ENCODE measurements at places on chromosomes 5 and 9.

GRCh38 chr5:66739951-66740350 is 143.8 kb downstream of the MAST4 start:
- DNase-seq = no peak

- peak; percentile 43 for DNase-seq
Observed at GRCh38 chr5:121503111-121503840, 348.4 kb upstream of the FTMT start.

DNA sequence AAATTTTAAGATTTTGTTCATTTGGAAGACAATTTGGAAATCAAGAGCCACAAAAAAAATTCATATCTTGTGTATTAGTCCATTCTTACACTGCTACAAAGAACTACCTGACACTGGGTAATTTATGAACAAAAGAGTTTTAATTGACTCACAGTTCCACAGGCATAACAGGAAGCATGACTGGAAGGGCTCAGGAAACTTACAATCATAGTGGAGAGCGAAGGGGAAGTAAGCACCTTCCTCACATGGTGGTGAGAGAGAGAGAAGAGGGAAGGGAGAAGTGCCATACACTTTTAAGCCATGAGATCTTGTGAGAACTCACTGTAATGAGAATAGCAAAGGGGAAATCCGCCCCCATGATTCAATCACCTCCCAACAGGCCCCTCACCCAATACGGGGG is 274.4 kb downstream of the KCNN2 start:
- DNase-seq = no peak

GRCh38 chr9:81969971-81970370 is 18.6 kb upstream of the SPATA31D1 start:
- no peak for DNase-seq

- DNase-seq = peak; percentile 14
Observed at GRCh38 chr5:75640395-75640794, 29.1 kb downstream of the ANKDD1B start.

GRCh38 chr5:179146277-179146676 is 86.1 kb downstream of the ZNF354C start:
- DNase-seq = no peak

DNA sequence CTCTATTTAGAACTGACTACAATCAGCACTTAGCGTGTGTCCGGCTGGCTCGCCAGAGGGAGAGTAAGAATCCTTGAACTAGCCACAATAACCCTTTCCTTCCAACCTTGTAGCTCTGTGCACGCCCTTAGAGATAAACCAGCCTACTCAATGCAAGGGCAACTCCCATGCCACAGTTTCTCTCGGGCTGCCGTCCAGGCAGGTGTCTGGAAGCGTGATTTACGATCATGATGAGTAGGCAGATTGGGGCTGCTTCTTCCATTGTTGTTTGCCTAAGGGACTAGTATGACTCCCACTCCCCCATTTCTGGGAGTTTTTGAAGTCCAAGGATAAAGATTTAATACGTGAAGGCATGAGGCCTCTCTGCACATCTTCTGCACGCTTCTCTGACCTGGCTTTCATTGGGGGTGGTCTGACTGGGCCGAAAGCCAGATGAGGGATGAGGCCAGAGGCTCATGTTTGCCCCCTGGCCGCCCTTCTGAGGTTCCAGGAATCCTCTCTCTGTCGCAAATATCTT is 134.0 kb upstream of the MYO10 start:
- peak; percentile 72 for DNase-seq

DNA sequence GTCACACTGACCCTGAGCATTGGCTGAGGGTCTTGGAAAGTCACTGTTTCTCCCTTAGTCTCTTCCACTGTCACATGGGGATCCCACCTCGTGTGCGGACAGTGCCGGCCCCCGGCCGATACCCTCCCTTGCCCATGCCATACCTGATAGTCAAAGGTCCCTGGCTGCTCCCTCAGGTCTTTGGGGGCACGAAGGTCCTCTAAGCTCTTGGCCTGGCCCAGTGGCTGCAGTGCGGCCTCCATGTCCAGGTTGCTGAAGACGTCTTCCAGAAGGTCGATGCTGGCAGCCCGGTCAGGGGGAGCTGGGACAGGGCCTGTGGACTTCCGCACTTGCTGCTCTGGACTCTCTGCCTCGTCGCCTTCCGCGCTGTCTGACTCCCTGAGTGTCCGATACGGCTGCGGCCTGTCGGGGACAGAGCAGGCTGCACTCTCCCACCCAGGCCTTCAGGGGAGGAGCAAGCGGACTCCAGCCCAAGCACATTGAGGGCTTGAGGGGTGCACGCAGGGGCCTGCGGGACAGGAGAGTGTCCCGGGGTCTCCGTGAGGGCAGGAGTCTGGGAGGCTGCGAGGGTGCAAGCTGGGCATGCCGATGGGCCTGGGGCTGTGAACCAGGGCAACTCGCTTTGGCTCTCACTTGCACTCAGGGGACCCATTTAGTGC is 27.6 kb downstream of the CRB2 start:
- no peak for DNase-seq

- DNase-seq = no peak
Observed at GRCh38 chr9:37508135-37508833, 22.5 kb downstream of the POLR1E start.

GRCh38 chr9:36847781-36848673 is 186.0 kb downstream of the PAX5 start:
- DNase-seq = peak; percentile 2

DNA sequence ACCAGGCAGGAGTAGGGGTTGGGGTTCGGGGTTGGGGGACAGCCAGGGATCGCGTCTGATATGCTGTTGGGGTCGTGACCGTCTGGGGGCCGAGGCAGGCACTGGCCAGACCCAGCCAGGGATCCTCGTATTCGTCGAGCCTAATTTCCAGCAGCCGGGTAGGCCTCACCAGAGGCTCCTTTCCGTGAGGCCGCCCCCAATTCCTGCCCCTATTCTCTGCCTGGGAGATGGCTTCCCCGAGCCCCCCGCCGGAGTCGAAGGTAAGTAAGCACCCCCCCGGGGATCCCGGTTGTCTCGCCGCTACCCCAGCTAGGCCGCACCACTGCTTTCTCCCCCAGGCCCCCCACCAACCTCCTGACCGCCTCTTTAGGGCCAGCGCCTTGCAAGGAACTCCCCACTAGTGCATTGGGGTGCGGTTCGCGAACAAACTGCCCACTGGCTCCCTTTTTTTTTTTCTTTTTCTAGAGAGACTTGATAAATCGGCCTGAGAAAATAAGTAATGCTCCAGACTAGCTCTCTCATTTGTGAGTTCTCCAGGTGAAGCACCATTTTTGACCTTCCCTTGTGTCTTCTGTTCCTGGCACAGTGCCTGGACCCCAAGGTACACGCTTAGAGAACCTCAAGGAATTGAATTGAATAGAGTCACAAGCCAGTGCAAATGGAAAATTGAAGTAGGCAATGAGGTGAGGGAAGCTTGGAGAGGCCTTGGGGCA is 435 bp downstream of the ZNF189 start:
- peak; percentile 9 for DNase-seq

DNA sequence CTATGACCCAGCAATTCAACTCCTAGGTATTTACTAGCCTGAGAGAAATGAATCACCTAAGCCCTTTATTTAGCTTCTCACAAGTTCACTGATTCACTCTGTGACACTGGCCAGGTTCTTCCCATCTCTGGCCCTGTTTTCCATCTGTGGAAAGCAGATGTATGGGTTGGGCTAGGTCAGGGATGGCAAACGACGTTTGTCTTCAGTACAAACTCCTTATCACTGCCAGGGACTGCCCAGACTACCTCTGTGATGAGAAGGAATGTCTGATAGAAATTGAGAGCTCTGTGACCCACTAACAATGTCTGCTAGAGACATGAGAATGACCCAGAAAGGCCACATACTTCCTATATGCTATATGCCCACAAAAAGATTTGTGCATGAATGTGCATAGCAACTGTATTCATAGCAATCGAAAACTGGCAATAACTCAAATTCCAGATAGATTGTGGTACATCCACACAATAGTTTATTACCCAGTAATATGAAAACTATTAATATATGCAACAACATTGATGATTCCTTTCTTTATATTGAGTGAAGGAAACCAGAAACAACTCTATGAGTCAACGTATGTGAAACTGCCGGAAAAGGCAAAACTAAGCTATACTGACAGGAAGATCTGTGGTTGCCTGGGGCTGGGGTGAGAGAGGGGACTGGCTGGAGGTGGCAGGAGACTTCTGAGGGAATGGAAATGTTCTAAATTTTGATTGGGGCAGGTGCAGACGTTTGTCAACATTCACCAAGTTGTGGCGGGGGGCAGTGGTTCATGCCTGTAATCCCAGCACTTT is 32.0 kb upstream of the ADAM19 start:
- peak; percentile 25 for DNase-seq

- no peak for DNase-seq
Observed at GRCh38 chr5:78959767-78960166, 25.3 kb downstream of the ARSB start.

DNA sequence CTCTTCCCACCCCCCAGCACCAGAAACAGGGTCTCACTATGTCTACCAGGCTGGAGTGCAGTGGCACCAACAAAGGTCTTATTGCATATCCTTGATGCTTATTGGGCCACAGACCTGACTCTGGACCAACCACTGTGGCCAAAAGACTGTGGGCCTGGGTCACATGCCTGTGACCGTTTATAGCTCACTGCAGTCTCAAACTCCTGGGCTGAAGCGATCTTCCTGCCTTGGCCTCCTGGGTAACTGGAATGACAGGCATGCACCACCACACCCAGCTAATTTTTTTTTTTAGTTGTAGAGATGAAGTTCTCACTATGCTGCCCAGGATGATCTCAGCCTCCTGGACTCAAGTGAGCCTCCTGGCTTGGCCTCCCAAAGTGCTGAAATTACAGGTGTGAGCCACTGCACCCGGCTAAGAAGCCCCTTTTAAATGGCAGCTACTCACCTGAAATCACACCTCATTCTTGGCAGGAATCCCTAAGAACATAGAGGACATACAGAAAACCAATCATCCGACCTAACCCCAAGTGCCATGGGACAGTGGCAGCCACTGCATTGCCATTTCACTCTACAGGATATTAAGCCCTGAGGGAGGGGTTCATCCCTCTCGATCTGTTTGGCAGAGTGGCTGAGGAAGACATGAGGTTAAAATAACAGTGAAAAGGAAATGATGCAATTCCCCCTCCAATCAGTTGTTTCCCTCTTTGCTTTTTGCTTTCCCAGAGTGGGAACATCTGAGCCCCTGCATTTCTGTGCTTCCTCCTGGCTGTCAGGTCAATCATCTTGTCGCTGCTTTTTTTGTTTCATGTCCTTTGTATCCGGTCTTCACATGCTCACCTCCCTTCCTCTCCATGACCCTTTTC is 74.6 kb downstream of the LRRC70 start:
- DNase-seq = no peak

DNA sequence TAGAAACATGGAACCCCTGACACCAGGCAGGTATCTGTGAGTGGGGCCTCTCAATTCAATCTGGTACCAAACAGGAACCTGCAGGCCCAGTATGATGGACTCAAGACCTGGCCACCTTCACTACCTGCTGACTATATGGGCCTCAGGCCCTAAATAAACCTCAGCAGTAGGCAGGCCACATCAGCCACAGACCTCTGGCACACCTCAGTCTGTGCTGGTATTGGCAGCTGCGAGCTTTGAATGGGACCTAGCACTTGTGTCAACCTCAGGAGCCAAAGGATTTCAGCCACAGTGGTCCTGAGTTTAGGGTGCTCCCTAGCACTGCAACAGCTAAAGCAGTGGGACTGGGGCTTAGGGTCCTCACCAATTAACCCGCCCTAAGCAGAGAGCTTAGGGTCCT is 325.5 kb downstream of the ZNF608 start:
- DNase-seq = no peak

GRCh38 chr5:14513266-14513665 is 68.3 kb upstream of the OTULINL start:
- no peak for DNase-seq

GRCh38 chr5:96819806-96820205 is 12.1 kb upstream of the ERAP1 start:
- DNase-seq = no peak

- no peak for DNase-seq
Observed at GRCh38 chr9:132651259-132651658, 18.5 kb downstream of the DDX31 start.

- DNase-seq = no peak
Observed at GRCh38 chr5:55407059-55407684, 99.4 kb downstream of the MTREX start.

DNA sequence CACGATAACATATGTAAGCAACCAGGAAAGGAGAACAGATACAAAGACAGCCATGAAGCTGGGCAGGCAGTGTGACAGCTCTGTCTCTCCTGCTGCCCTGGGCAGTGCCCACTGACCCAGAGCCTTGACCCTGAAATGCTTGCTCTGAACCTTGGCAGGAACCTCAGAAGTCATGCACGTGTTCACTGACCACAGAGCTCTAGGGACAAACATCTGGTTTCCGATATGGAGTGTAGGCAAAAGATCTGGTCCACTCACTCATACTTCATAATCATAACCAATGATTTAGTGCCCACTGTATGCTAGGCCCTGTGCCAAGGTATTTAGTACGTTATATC is 102.6 kb downstream of the FSTL4 start:
- no peak for DNase-seq

- DNase-seq = no peak
Observed at GRCh38 chr5:6719417-6719816, 6.2 kb downstream of the TENT4A start.

GRCh38 chr9:104911032-104911607 is 16.8 kb downstream of the ABCA1 start:
- peak; percentile 16 for DNase-seq

- DNase-seq = no peak
Observed at GRCh38 chr5:32501071-32502002, 56.8 kb upstream of the ZFR start.

- DNase-seq = peak; percentile 30
Observed at GRCh38 chr5:137617528-137618205, 118.2 kb downstream of the KLHL3 start.

DNA sequence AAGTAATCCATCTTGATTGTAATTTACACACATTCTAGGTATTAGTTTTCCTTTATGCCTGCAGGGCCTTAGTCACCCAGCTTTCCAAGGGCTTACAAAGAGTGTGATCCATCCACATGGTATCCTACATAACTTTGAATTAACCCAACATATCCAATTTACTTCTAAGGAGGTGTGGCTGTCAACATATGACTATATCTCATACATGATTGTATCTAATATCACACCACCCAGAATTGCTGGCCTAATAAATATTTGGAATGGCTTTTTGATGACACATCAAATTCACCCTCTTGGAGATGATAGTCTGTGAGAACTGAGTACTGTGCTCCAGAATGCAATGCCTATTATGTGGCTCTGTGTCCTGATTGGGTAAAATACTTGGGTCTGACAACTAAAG is 363.3 kb upstream of the GRIN3A start:
- DNase-seq = no peak

DNA sequence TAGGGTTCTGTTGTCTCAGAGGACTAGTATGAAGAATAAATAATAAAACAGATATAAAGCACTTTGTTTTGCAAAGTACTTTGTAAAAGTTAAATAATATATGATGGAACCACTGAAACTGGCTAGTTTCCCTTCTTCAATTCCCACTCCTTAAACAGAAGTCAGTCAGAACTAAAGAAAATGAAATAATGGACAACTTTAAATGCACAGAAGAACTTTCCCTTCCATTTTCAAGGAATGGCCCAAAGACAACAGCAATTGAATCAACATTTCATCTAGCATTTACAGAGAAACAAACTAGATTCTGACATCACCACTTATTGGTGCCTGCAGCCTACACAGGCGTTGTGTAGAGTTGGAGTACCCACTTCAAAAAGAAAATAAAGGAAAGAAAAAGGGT is 16.2 kb downstream of the DIAPH1 start:
- DNase-seq = no peak

GRCh38 chr5:10423022-10423421 is 18.7 kb upstream of the ROPN1L start:
- DNase-seq = no peak

Measured in Caki2 (cell line).